Myocyte (in vitro differentiated cells): ENCODE measurements at places on chromosomes 1 and 21.
A peak's percentile ranks its signal among the peaks of the same experiment; 100 is the strongest.

DNA sequence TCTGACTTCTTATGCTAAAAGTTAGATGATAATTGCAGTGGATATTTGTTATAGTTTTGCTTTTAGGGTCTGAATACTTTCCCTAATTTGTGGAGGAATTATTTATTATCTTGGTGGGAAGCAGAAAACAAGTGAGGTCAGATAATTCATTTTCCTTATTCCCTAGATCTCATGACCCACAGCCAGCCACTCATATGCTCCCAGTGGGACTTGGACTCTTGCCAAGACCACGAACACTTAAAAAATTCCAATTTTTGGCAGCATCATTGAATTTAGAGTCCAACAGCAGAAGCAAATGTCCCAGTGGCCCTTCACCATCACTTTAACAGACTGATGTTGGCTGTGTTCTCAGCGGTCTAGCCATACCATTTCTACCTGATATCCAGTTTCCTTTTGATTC, 204.2 kb downstream of the HMCN1 start:
- no peak for DNase-seq

DNA sequence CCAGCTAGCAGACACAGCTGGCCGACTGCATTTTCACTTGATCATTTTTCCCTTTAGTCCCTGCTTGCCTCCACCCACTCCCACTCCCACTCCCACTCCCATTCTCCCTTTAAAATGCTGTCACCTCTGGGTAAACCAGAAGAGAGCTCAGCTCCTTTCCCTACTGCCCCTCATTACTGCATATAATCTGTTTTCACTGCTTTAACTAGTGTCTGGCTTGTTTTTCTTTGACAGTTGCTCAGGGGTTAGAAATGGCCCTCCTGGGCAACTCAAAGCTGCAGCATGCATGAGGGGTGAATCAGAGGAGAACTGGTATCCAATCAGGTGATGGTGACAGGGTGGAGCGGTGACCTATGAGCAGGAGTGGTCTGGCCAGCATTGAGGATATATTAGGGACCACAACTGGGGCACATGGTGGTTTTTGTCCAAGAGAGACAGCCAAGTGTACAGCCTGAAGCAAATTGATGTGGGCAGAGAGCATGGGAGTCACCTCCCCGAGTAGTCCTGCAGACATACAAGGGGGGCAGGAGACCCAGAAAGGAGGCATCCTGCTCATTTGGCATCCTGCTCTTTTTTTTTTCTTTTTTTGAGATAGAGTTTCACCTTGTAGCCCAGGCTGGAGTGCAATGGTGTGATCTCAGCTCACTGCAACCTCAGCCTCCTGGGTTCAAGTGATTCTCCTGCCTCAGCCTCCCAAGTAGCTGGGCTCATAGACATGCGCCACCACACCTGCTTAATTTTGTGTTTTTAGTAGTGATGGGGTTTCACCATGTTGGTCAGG, 42.6 kb upstream of the SRSF10 start:
- peak; percentile 97 for DNase-seq

GRCh38 chr1:59521456-59521855, 224.6 kb downstream of the FGGY start:
- peak; percentile 65 for DNase-seq

- DNase-seq: peak; percentile 10
Observed at GRCh38 chr1:168441745-168442144, 102.1 kb downstream of the XCL2 start.
